ENCODE measurements at places on chromosomes 6 and 20.
A peak's percentile ranks its signal among the peaks of the same experiment; 100 is the strongest.

- H3K36me3 ChIP-seq = peaks cover 2% of the 10 kb centered on the region
- H3K27ac ChIP-seq = no peak overlapping the region
- H3K27me3 ChIP-seq = peaks cover 4% of the 10 kb centered on the region
- H3K4me3 ChIP-seq = no peak overlapping the region
- DNase-seq = no peak
Observed at GRCh38 chr6:150857062-150857944, 8.2 kb upstream of the MTHFD1L start.

GRCh38 chr20:9215539-9215938, 146.7 kb downstream of the PLCB4 start:
- H3K4me1 ChIP-seq = no peaks in the 10 kb centered on the region
- no peak for DNase-seq
- H3K27me3 ChIP-seq = no peaks in the 10 kb centered on the region
- no peak overlapping the region for H3K4me3 ChIP-seq
- no peak overlapping the region for H3K27ac ChIP-seq

DNA sequence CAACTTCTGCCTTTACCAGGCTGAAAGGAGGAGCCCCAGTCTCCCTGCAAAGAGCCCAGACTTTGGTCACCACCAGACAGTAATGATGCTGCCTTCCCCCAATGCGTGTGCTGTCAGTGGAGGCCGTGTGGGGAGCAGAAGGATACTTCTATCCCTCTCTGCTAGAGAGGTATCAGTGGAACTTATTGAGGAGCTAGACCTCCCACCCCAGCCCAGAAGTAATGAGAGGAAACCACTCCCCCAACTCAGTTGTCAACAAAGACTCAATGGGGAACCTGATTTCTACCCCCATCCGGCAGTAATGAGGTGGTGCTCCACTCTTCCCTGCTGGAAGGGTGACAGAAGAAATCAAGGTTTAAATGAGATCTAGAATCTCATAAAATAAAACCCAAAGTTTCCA, 4.4 kb upstream of the WFDC8 start:
- H3K36me3 ChIP-seq = no peaks in the 10 kb centered on the region
- no peak overlapping the region for H3K4me3 ChIP-seq
- H3K27me3 ChIP-seq = peaks cover 34% of the 10 kb centered on the region

GRCh38 chr6:3575701-3576100, 118.9 kb upstream of the SLC22A23 start:
- no peaks in the 10 kb centered on the region for H3K36me3 ChIP-seq
- H3K27ac ChIP-seq = no peak overlapping the region
- DNase-seq = no peak
- peaks cover 50% of the 10 kb centered on the region for H3K27me3 ChIP-seq
- H3K4me3 ChIP-seq = no peak overlapping the region

GRCh38 chr6:33755070-33755869, 8.6 kb upstream of the IP6K3 start:
- H3K27me3 ChIP-seq = peaks cover 15% of the 10 kb centered on the region
- H3K36me3 ChIP-seq = peaks cover 2% of the 10 kb centered on the region
- no peak overlapping the region for H3K27ac ChIP-seq

- peaks cover 3% of the 10 kb centered on the region for H3K36me3 ChIP-seq
- DNase-seq = no peak
- H3K27me3 ChIP-seq = no peaks in the 10 kb centered on the region
- no peak overlapping the region for H3K4me3 ChIP-seq
Observed at GRCh38 chr6:15449011-15449410, 203.1 kb downstream of the JARID2 start.

GRCh38 chr6:164418262-164418588, 891.2 kb downstream of the C6orf118 start:
- H3K4me1 ChIP-seq = no peaks in the 10 kb centered on the region
- no peak overlapping the region for H3K4me3 ChIP-seq
- peaks cover 2% of the 10 kb centered on the region for H3K36me3 ChIP-seq
- H3K27ac ChIP-seq = no peak overlapping the region

GRCh38 chr6:4134841-4135664, at the start of gene ECI2:
Gene ECI2 (minus strand): TSS chr6:4135575. CDS start chr6:4135560, 15 bp downstream.
- H3K27me3 ChIP-seq = no peaks in the 10 kb centered on the region
- H3K27ac ChIP-seq = peak within 1 kb of the TSS; percentile 91
- peaks cover 55% of the 10 kb centered on the region for H3K4me1 ChIP-seq
- peak within 1 kb of the TSS; percentile 91 for H3K4me3 ChIP-seq
- H3K36me3 ChIP-seq = peaks cover 20% of the 10 kb centered on the region
- DNase-seq = no peak

DNA sequence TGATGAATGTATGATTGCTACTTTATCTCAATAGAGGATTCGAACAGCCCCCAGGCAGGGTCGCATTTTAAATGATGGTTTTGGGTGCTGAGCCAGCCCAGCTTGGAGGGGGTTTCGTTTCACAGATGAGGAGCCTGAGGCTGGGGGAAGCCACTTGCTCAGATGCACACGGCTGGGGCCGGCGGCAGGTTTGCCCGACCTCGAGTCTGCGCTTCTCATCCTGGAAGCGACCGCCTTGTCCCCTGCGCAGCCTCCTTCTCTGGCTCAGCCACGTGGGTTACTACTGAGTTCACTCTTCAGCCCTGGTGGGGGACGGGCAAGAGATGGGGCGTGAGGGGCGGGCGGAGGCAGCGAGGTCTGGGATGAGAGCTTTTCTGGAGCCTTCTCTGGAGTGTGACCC, 25.3 kb downstream of the NTSR1 start:
- no peak for DNase-seq
- H3K27me3 ChIP-seq = no peaks in the 10 kb centered on the region
- H3K4me3 ChIP-seq = no peak overlapping the region
- H3K27ac ChIP-seq = peak overlapping the region; percentile 60
- peaks cover 3% of the 10 kb centered on the region for H3K36me3 ChIP-seq

DNA sequence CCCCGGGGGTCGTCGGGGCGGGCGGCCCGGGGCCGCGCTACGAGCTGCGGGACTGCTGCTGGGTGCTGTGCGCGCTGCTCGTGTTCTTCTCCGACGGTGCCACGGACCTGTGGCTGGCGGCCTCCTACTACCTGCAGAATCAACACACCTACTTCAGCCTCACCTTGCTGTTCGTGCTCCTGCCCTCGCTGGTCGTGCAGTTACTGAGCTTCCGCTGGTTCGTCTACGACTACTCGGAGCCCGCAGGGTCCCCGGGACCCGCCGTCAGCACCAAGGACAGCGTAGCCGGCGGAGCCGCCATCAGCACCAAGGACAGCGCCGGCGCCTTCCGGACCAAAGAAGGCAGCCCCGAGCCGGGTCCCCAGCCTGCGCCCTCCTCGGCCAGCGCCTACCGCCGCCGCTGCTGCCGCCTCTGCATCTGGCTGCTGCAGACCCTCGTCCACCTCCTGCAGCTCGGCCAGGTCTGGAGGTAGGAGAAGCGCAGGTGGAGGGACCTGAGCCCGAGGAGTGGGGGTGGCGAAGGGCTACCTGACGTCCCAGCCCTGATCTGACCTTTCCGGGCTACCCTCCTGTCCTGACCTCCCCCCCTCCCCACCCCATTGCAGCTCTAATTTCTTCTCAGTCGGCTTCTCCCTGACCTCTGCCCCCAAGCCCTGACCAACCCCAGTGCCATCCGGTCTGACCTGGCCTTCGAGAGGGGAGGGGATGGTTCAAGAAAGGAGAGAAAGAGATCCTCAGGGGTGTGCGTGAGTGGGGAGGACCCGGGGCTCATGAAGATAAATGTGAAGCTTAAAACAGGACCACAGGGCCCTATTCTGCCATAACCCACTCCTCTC, 558 bp downstream of the XKR7 start:
- no peak overlapping the region for H3K27ac ChIP-seq
- peak; percentile 88 for DNase-seq
- H3K27me3 ChIP-seq = peaks cover 95% of the 10 kb centered on the region
- peak overlapping the region; percentile 80 for H3K4me3 ChIP-seq
- H3K4me1 ChIP-seq = peaks cover 6% of the 10 kb centered on the region

- no peak overlapping the region for H3K27ac ChIP-seq
- no peak for DNase-seq
- H3K36me3 ChIP-seq = no peaks in the 10 kb centered on the region
- peaks cover 76% of the 10 kb centered on the region for H3K27me3 ChIP-seq
- H3K4me3 ChIP-seq = no peak overlapping the region
Observed at GRCh38 chr6:163369141-163369540, 45.4 kb upstream of the QKI start.

- H3K4me3 ChIP-seq = no peak overlapping the region
- H3K27me3 ChIP-seq = peaks cover 13% of the 10 kb centered on the region
- H3K4me1 ChIP-seq = no peaks in the 10 kb centered on the region
- no peak for DNase-seq
- H3K36me3 ChIP-seq = no peaks in the 10 kb centered on the region
Observed at GRCh38 chr20:50277064-50277415, 86.4 kb downstream of the CEBPB start.

DNA sequence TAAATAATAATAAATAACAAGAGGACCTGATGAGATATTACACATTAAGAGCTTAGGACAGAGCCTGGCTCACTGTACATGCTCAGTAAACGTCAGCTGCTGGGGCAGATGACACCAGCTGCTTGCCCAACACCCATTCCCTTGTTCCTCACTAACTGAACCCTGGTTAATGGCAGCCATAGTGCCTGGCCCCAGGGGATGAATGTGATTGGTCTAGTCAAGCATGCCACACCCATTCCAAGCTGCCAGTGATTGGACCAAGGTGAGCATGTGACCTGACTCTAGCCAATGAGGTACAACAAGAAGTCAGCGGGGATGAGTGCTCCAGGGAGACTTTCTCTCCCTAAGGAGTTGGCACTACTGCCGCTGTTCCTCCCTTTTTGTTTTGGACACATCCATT, 85.1 kb upstream of the PTPN1 start:
- H3K36me3 ChIP-seq = peaks cover 1% of the 10 kb centered on the region
- no peak for DNase-seq
- peaks cover 11% of the 10 kb centered on the region for H3K27me3 ChIP-seq
- H3K27ac ChIP-seq = no peak overlapping the region
- no peak overlapping the region for H3K4me3 ChIP-seq
- H3K4me1 ChIP-seq = no peaks in the 10 kb centered on the region

GRCh38 chr20:17651760-17652388, 30.2 kb downstream of the RRBP1 start:
- H3K36me3 ChIP-seq = peaks cover 5% of the 10 kb centered on the region
- no peaks in the 10 kb centered on the region for H3K4me1 ChIP-seq
- no peak for DNase-seq
- H3K27ac ChIP-seq = no peak overlapping the region
- no peaks in the 10 kb centered on the region for H3K27me3 ChIP-seq
- H3K4me3 ChIP-seq = no peak overlapping the region

DNA sequence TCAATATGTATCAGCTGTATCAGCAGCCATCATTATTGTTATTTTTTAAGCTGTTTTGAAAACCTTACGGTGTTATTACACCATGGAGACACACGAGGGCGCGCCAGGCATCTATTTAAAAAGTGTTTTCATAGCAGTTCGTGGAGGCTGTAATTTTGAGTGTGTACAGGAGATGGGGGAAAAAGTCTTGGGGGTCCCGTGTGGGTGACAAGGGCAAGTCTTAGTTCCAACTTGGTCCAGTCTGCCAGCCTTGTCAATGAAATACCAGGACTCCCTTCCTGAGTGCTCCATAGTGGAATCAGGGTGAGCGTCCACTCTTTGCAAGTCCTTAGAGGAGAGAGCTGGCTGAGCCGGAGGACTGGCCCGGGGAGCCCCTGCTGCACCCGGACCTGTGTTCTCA, 43.3 kb downstream of the SLC2A10 start:
- no peak overlapping the region for H3K4me3 ChIP-seq
- DNase-seq = peak; percentile 12
- H3K4me1 ChIP-seq = peaks cover 6% of the 10 kb centered on the region
- no peaks in the 10 kb centered on the region for H3K36me3 ChIP-seq
- H3K27me3 ChIP-seq = peaks cover 40% of the 10 kb centered on the region
- H3K27ac ChIP-seq = no peak overlapping the region

DNA sequence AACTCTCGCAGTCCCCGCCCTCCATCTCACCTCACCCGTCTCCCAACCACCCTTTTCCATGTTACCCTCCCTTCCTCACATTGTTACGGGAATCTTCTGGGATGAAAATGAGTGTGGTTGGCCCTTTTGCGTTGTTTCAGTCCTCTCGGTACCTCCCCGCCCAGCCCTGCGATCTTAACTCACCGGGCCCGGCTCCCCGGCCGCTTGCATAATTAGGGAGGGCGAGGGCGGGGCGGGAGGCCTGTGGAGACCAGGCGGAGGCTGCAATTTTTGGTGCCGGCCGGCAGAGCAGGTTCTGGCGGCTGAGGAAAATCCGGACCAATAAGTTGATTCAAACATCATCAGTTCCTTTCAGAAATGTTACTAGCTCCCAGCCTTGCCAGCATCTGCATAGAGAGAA, 25.2 kb downstream of the TFAP2B start:
- no peaks in the 10 kb centered on the region for H3K36me3 ChIP-seq
- no peaks in the 10 kb centered on the region for H3K4me1 ChIP-seq
- no peak overlapping the region for H3K4me3 ChIP-seq
- peaks cover 89% of the 10 kb centered on the region for H3K27me3 ChIP-seq
- no peak for DNase-seq
- H3K27ac ChIP-seq = no peak overlapping the region

- no peak for DNase-seq
- H3K27ac ChIP-seq = no peak overlapping the region
- peaks cover 1% of the 10 kb centered on the region for H3K36me3 ChIP-seq
- H3K4me1 ChIP-seq = peaks cover 62% of the 10 kb centered on the region
- H3K27me3 ChIP-seq = no peaks in the 10 kb centered on the region
Observed at GRCh38 chr6:83901624-83902023, 42.1 kb downstream of the CYB5R4 start.

GRCh38 chr20:44990425-44990824, 24.1 kb downstream of the STK4 start:
- peak overlapping the region; percentile 95 for H3K27ac ChIP-seq
- no peak for DNase-seq
- H3K27me3 ChIP-seq = no peaks in the 10 kb centered on the region
- peaks cover 72% of the 10 kb centered on the region for H3K36me3 ChIP-seq
- peaks cover 60% of the 10 kb centered on the region for H3K4me1 ChIP-seq

GRCh38 chr6:164929408-164929977, 379.9 kb downstream of the C6orf118 start:
- no peak overlapping the region for H3K4me3 ChIP-seq
- H3K36me3 ChIP-seq = no peaks in the 10 kb centered on the region
- H3K27me3 ChIP-seq = no peaks in the 10 kb centered on the region
- H3K4me1 ChIP-seq = no peaks in the 10 kb centered on the region

DNA sequence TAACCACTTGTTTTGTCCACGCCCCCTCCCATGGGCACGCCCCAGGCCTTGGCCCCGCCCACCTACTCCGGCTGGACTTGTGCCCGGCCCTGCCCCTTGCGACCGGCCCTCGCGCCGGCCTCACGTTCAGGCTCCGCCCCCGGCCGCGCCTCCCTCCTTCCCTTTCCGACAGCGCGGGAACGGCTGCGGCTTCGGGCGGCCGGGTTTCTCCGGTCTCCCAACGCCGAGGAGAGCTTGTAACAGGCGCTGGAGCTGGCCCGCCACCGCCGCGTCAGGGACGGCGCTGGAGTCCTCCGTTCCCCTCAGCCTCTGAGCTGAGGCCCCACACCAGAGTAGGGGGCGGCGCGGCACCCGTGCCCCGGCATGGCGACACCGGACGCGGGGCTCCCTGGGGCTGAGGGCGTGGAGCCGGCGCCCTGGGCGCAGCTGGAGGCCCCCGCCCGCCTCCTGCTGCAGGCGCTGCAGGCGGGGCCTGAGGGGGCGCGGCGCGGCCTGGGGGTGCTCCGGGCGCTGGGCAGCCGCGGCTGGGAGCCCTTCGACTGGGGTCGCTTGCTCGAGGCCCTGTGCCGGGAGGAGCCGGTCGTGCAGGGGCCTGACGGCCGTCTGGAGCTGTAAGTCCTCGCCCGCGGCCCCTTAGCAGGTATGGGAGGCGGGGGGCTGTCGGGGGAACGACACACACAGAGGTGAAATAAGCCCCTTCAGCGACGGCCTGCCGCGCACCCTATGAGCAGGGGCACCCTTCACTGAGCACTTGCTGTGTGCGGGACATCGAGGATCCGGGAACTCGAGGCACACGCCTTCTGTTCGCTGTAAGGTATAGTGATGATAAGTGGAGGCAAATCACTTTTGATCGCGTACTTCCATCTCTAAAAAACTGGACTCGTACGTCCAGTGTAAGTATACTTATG, at the start of gene FANCE:
TSS of gene FANCE (plus strand) at position 156 of the 908 bp plus-strand sequence. CDS start at position 364, 208 bp downstream.
- H3K27me3 ChIP-seq = no peaks in the 10 kb centered on the region
- peak within 1 kb of the TSS; percentile 81 for H3K4me3 ChIP-seq
- peak; percentile 76 for DNase-seq

All from central memory CD8-positive, alpha-beta T cell (primary cell).